ENCODE measurements at places on chromosomes 16 and 17.

GRCh38 chr17:80117491-80118401, 16.4 kb downstream of the GAA start:
- no peak for DNase-seq

DNA sequence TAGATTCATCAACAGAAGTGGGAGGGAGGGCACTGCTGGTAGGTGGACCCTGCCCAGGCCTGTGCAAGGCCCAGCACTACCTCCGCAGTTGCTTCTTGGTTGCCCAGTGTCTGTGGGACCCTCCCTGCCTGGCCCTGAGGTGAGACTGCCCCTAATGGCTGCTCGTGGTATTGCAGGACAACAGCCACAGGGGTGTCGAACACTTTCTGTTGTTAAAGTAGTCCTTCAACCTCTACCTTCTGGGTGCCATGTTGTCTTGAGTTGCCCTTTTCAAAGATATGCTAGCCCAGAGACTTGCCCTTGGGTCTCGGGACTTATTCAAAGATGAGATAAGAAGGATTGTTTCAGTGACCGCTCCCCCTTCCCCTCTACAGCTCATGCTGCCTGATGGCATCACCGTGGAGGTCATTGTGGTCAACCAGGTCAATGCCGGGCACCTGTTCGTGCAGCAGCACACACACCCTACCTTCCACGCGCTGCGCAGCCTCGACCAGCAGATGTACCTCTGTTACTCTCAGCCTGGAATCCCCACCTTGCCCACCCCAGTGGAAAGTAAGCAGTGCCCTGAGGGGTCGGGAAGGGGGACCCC, 29.1 kb downstream of the AKAP1 start:
- peak; percentile 65 for DNase-seq

DNA sequence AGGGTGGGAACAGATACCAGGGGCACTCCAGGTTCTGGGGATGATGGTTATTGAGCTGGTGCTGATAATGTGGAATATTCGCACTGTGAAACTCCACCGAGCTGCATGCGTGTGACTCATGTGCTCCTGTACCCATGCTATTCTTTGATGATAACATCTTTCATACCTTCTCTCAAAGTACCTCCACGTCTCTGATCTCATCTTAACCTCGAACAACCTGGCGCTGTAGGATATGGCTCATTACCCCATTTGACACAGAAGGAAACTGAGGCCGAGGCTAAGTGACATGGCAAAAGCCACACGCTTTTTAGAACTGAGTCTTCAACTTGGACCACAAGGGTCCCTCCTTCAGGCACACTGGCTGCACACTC, 30.2 kb upstream of the MRPS23 start:
- DNase-seq, result no peak

DNA sequence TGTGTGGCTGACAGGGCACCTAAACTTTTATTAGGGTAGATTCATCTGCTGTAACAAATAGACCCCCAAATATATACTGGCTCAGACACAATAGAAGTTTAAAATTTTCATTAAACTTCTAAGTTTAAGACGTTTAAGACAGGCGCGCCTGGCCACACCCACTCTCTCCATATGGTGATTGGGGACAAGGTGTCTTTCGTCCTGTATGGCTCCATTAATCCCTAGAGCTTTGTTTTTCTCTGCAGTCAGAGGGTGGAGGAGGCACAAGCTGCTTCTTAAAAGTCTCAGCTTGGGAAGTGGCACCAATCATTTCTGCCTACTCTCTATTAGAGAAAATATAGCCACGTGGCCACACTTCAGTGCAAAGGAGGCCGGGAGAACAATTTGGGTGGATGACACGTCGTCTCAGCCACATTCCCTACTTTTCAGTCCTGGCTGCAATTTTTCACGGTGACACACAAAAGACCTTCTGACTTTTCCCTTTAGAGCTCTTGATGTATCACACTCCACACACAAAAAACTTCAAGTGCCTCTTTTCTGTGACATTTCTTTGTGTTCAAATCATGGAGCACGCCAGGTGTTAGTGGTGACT, 125.5 kb upstream of the CACNG3 start:
- DNase-seq, result no peak

DNA sequence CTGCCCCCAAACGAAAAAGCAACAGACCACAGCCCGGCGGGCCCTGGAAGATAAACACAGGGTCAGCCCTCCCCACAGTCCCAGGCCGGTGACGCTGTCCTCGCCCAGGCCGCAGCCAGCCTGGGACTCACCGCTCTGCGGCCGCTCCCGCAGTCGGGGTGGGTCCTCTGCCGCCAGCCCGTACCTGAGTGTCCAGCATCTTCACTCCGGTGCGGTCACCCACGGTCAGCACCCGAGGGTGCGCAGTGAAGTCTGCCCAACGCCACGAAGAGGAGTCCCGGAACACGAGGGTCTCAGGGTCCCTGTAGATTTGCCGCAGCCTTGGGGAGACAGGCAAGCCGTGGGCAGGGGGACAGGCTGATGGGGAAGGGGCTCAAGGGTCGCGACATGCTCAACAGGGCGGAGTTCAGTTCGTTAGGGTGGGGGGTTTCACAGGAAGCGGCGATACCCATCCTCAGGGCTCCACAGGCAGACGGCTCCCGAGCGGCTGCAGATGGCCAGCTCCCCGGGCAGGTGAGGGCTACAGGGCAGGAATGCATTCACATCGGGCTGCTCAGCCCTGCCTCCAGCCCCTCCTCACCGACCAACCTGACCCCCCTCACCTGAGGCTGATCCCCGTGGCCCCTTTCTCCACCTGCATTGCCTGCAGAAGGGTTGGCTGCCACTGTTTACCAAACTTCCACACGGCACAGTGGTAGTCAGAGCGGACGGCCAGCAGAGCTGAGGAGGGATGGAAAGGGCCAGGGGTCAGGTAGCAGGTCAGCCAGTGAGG, 5.5 kb downstream of the TAF1C start:
- no peak for DNase-seq

All from hematopoietic multipotent progenitor cell treated with erythropoietin and hydrocortisone succinate and interleukin-3 and kit ligand, for 6 days (in vitro differentiated cells).